Fibroblast of upper back skin (primary cell): ENCODE measurements at places on chromosomes 2 and 18.

GRCh38 chr2:29662861-29663260, 258.5 kb downstream of the ALK start:
- DNase-seq: peak; percentile 78

DNA sequence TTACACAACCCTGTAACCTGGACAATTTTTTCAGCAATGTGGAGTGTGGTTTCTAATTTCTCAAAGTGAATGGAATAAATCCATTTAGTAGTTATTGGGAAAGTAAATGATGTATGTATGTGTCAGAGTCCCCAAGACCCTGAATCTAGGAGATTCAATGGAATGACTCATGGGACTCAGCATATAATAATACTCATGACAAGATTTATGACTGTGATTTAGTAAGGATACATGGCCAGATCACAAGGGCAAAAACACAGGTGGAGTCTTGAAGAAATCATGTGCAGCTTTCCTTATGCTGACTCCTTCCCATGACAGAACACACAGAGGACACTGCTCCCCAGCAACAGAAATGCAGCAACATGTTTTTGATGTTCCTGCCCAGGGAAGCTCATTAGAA, 1877.7 kb upstream of the LRRTM1 start:
- DNase-seq: no peak

DNA sequence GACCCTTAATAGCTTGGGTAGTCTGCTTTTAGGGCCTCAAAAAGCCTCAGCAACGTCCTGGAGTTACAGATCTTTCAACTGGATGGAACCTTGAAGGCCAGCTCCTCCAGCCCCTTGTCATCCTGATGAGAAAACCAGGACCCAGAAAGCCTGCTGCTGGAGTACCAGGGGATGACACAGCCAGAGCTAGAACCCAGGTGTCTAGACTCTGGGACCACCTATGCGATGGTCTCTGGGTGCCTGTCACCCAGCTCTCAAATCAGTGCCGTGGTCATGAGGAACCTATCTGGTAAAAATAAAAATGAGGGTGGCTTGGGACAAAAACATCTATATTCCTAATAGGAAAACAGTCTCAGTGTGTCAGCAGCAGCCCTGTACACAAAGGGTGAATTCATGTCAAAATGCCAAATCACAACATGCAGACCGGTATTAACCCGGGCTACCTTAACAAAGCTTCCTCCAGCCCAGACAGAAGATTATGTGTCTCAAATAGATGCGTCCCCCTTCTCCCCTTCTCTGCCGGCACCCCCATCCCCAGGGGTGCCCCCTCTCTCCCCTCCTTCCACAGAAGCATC, 28.5 kb downstream of the SMAD7 start:
- no peak for DNase-seq

- DNase-seq: peak; percentile 74
These were observed 127.1 kb downstream of the LPIN1 start for GRCh38 chr2:11873356-11874154.

DNA sequence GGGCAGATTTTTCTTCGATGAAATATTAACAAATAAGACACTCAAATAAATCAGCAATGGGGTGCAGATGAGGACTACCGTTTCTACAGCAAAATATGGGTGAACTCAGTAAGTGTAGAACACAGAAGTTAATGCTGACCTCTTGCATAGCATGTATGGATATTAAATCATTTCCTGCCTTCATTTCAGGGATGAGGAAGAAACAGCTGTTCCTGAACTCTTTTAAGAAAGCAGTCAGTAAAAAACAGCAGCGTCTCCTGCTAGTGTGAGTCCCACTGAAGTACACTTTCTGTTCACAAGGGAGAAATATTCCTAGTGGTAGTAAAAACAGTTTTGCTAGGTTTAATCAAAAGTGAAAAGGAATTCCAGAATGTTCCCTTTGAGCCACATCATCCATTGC, 379.0 kb downstream of the ZEB2 start:
- DNase-seq: peak; percentile 60

DNA sequence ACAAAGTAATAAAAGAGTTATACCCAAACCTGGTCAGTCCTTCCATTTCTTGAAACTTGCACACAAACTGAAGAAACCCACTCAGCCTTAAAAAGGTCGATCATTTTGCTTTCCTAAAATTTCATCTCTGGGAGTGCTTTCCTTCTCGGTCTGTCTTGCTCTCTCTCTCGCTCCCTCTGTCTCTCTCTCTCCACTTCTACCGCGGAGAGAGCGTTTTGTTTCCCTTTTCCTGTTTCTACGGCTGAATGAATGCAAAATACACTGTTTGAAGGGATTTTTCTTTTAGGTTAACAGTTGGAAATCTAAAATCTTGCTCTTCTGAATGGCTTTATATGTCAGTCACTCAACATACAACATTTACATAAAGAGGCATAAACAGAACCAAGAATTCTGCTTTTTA, 424.2 kb downstream of the TGIF1 start:
- no peak for DNase-seq
